Fibroblast of skin of right quadriceps (primary cell): ENCODE measurements at places on chromosomes 12 and 14.

DNA sequence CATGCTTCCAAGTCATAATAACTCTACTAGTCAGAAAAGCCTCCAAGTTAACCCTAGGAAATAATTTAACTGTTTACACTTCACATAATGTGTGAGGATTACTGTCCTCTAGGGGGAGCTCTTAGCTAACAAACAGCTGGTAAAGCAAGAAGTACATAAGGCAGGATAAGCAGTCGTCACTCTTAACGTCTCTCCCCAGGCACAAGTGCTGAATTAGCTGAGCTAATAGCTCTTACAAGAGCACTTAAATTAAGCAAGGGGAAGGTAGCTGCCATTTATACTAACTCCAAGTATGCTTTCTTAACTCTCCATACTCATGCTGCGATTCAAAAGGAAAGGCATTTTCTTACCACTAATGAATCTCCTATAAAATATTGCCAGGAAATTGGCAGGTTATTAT, 79.3 kb upstream of the TSPAN11 start:
- DNase-seq, result peak; percentile 58

GRCh38 chr12:110301065-110301806, 20.2 kb downstream of the ATP2A2 start:
- DNase-seq, result no peak

DNA sequence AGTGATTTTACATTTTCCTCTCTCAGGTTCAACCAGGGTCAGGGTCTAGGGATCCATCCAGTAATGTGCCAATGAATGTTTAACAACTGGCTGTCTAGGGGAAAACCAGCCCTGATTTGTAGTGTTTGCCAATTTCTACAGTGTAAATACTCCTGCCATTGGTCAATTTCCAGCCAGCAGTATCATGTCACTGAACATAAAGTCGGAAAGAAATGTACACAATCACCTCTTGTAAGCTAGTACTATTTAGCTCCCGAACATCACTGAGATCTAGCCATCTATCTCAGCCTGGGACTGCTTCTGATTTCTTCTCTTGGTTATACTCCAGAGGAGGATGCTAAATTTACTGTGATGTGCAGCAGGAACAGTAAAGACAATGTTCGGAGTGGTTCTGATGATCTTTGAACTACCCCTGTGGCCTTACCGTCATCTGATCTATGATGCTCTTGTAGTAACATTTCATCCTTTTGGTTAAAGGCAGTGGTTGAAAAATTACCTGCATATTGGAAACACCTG, 36.7 kb upstream of the EGLN3 start:
- DNase-seq, result no peak

DNA sequence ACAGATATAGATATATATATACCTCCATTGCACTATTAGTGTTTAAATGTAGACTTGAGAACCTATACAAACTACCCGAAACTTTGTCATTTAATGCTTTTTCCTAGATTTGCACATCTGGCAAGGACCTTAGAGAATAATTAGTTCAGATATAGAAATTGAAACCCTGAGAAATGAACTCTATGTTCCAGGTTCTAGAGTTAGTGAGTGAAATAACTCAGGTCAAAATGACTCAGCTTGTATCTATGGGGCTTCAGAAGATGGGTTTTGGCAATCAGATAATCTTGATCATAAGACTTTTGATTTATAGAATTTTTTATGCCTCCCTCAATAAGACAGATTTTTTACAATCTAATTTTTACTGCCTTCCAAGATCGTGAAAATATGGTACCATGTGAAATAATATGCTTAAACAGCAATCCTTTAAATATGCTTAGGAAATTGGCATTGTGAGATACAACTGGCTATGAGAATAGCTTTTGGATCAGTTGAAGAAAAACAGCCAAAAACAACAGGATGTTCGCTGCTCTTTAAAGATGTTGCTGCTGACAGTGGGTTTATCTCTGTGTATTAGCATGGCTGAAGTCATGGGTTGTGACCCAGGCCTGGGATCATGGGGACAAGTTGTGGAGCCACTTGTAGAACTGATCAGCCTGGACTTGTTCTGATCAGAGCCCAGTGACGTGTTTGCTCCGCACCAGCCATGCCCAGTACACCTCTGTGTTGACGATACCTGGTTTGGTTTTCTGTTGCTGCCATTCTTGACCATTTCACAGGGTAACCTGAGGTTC, 63.6 kb downstream of the TTLL5 start:
- no peak for DNase-seq

- peak; percentile 15 for DNase-seq
Measured at GRCh38 chr14:35121026-35121886, 534 bp downstream of the PPP2R3C start.

- DNase-seq, result peak; percentile 45
Measured at GRCh38 chr12:11827091-11828061, 177.9 kb downstream of the ETV6 start.

DNA sequence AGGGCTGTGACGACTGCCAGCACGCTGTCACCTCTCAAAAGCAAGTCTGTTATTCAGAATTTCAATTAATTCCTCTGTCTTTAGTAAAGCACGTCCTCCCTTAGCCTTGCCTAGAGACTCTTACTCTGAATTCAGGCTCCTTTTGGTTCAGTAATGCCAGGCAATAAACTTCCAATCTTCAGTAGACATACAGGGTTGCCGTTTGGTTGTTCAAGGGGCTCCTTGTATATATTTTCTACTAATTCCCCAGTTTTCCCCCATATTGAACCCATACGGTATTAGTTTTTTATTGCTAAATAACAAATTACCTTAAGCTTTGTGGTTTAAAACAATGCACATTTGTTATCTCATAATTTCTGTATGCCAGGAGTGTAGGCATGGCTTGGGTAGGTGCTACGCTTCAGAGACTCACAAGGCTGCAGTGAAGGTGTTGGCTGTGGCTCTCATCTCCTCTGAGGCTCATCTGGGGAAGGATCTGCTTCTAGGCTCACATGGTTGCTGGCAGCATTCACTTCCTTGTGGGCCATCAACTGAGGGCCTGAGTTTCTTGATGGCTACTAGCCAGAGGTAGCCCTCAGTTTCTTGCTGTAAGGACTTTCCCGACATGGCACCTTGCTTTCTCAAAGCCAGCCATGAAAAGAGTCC, 7.3 kb upstream of the CLECL1 start:
- no peak for DNase-seq

DNA sequence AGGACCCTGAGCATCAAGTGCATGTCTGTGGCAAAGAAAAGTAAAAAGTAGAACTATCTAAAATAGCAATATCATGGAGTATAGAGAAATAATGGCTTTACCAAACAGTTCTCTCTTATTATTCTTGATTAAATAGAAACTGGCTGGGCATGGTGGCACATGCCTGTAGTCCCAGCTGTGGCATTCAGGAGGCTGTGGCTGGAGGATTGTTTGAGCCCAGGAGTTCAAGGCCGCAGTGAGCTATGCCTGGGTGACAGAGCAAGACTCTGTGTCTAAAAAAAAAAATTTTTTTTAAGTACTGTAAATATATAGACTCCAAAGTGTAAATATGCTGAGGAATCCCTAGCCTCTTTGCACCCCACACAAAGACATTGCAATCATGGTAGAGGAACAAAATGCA, 121.9 kb downstream of the KITLG start:
- no peak for DNase-seq

- DNase-seq, result no peak
Measured at GRCh38 chr12:56998316-56998715, 8.0 kb downstream of the ZBTB39 start.

DNA sequence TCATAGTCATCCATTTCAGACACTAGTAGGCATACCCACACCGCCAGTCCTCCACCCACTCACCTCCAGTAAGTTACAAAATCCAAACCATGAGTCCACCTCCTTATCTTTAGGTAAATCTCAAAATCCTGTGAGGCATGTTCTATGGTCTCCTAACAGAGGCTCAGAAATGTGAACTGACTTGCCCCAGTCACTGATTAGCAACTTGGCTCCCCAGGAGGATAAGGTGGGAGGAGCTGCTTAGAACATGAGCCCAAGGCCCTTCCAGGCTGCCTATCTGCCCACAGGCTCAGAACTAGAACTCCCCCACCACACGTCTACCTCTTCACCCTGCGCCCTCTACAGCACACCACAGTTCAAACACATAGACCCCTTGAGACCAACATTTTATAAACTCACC, 19.9 kb downstream of the SETD3 start:
- no peak for DNase-seq

DNA sequence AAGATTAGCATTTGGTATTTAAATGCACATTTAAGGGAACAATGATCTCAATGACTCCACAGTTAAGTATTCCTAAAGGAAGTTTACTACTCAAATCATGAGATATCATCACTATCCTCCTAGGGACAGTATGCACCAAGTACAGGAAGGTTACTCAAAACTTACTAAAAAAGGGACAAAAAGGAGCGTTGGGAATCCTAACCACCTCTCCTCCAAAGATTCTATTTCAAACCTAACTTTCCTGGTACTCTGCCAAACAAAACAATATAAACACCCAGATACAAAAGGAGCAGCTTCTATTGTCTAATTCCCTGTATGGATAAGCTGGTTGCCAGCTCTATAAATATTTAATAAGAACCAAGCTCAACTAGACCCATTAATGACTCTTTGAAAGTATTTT, 377.7 kb downstream of the NUAK1 start:
- peak; percentile 31 for DNase-seq

GRCh38 chr14:84535484-84535883, 994.5 kb upstream of the FLRT2 start:
- DNase-seq, result no peak

GRCh38 chr14:76968621-76969063, 59.9 kb downstream of the IRF2BPL start:
- no peak for DNase-seq

GRCh38 chr12:75850721-75851462, 180.7 kb downstream of the PHLDA1 start:
- DNase-seq, result peak; percentile 91

DNA sequence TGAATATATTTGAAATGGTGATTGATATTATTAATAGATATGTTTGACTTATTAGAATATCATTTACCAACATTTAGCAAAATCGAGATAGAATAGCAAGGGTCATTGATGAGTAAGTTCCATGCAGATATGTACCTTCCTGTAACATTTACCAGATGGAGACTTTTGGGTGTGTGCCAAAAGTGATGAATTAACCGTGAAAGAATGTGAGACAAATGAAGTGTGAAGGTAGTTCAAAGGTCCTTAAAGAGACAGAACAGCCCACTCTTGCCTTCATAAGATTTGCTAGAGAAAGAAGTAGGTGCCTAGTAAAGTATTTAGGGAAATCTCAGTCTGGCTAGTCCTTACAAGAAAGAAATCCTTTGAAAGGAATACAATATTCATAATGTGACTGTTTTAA, 45.5 kb downstream of the FGD4 start:
- DNase-seq, result peak; percentile 68

- no peak for DNase-seq
Measured at GRCh38 chr12:8779862-8780261, 42.6 kb upstream of the A2ML1 start.

DNA sequence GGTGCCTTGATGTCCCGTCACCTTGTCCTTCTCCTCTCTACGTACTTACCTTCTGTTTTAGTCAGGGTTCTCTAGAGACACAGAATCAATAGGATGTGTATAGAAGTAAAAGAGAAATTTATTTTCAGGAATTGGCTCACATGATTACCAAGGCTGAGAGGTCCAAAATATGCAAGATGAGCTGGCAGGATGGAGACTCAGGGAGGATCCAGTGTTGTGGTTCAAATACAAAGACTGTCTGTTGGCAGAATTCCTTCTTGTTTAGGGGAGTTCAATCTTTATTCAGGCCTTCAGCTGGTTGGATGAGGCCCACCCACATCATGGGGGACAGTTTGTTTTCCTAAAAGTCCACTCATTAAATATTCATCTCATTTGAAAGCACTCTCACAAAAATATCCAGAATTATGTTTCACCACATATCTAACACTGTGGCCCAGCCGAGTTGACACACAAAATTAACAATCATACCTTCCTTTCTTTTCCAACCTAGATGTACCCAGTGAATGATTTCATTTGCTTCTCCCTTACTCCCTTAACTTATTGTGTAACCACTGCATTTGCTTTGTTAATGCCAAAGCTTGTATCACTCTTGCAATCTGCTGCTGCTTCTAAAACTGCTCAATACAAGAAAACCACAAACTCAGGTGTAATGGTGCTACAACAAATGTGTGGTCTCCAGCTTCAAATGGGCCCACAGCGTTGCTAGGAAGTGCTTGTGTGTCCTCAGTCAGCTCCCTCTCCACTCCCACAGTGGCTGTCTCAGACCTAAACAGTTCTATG, 195.4 kb upstream of the ARHGAP5 start:
- peak; percentile 48 for DNase-seq

- no peak for DNase-seq
Measured at GRCh38 chr14:91336093-91336450, 81.5 kb downstream of the CCDC88C start.

- DNase-seq, result no peak
Measured at GRCh38 chr12:122867691-122868461, 28.0 kb downstream of the VPS37B start.

- no peak for DNase-seq
Measured at GRCh38 chr14:105241641-105242040, 6.7 kb upstream of the BTBD6 start.

GRCh38 chr12:89874146-89874545, 165.5 kb upstream of the ATP2B1 start:
- DNase-seq, result no peak

- DNase-seq, result no peak
Measured at GRCh38 chr12:45400991-45401390, 185.1 kb downstream of the ANO6 start.

GRCh38 chr14:64234877-64235651, 59.1 kb downstream of the ESR2 start:
- DNase-seq, result no peak

DNA sequence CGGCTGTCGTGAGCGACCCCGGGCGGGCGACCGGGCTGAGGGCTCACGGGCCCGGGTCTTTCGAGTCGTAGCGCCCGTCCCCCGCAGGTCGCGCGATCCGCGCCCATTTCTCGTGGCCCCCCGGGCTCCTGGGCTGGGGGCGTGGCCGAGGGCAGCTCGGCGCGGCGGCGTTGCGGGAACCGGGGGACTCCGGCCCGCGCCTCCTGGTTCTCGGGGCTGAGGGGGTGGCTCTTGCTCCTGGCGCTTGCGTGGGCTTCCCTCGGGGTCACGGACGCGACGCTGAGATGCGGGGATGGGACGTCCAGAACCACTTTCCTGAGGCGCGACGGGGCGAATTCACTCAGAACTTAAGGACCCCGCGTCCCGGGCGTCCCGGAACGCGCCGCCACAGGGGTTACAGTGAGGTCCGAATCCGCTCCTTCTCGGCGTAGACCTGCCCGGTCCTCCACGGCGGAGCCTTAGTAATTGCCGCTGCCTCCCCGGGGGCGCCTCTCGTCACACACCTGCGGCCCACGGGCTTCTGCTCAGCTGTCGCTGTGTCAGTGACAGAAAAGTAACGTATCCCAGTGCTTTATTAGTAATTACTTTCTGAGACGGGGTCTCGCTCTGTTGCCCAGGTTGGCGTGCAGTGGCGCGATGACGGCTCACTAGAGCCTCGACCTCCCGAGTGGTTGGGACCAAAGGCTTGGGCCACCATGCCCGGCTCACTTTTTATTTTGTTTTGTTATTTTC, 606 bp downstream of the EP400 start:
- no peak for DNase-seq

- no peak for DNase-seq
Measured at GRCh38 chr14:103749860-103750259, 34.2 kb downstream of the ZFYVE21 start.

GRCh38 chr12:52175371-52176350, 16.2 kb downstream of the KRT80 start:
- DNase-seq, result peak; percentile 37

GRCh38 chr12:60176891-60177290, 581.1 kb downstream of the SLC16A7 start:
- peak; percentile 54 for DNase-seq

- no peak for DNase-seq
Measured at GRCh38 chr12:110203546-110203945, 77.5 kb upstream of the ATP2A2 start.
